Hematopoietic multipotent progenitor cell treated with erythropoietin and hydrocortisone succinate and interleukin-3 and kit ligand, for 4 days (in vitro differentiated cells): ENCODE measurements at places on chromosomes 1 and 21.

DNA sequence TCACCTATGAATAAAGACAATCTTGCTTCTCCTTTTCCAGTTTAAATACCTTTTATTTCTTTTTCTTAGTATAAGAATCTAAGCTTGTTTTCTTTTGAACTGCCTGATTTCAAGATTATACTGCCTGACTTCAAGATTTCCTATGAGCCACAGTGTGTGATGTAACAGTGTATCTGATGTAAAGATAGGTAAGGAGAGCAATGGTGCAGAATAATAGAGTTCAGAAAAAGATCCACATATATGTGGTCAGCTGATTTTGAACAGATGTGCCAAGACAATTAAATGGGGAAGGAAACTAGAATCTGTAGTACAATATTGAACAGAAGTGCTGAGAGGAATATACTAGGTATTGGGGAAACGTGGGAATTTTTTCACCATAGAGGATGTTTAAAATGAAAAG, 21.0 kb downstream of the EXO1 start:
- DNase-seq = peak; percentile 48

DNA sequence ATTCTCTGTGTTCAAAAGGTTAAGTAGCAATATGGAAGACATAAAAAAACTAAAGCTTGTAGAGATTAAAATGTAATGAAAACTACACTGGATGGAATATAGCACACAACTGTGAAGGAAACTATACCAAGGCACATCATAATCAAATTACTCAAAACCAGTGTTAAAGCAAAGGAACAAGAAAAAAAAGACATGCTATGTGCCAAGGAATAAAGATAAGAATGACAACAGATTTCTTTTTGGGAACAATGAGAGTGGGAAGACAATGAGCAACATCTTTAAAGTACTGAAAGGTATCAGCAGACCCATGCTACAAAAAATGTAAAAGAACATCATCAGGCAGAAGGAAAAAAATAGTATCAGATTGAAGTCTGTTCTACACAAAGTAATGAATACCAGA, 157.8 kb downstream of the VPS13D start:
- peak; percentile 13 for DNase-seq

DNA sequence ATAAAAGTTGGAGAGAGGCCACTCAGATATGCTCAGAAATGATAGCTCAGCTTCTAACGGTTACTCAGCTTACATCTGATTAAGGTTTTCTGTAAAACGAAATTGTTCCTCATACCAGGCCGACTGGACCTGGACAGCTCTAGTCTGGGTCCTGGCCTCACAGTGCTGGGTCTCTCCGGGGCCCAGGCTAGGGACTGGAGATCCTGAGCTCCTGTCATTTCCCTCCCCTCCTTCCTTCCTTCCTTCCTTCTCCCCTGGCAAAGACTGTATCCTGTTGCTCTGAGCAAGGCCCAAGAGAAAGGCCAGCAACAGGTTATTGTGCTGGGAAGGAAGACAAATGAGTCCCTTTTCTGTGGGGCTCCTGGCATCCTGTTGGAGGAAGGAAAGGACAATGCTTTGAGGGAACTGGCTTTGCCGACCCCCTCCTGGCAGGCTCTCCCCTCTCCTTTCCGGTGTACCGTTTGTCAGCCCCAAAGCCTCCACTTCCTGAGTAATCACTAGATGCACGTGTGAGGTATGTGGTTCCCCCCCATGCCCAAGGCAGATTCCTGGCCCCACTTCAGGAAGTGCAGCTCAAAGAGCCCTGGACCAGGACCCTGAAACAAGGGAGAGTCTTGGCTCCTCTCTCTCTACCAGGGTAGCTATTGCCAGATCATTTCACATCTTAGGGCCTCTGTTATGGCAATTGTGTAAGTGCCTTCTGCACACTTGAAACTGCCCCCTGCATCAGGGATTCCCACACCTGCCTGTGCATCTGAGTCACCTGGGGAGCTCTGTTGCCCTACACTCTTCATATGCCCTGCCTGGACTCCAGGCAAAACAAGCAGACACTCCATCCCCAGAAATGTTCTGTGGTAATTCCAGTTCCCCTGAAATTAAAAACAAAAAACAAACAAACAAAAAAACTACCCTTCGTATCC, 212.7 kb upstream of the FGGY start:
- peak; percentile 64 for DNase-seq

DNA sequence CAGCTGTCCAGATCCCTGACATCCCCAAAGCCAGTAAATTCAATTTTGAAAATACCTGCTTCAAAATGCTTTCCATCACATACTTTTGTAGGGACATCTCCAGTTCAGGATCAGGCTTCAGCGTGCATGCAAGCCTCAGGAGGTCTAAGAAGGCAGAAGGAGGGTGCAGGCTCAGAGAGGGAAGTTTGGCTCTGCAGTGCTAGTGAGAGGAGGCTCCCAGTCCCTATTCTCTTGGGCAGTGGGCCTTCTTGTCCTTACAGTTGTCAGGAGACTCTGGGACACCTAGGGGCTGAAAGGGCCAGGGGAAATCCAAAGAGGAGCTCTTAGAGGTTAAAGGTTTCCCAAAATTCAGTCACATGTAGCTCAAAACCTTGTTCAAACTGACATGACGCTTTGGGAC, 20.1 kb downstream of the ADCY10 start:
- DNase-seq = no peak

DNA sequence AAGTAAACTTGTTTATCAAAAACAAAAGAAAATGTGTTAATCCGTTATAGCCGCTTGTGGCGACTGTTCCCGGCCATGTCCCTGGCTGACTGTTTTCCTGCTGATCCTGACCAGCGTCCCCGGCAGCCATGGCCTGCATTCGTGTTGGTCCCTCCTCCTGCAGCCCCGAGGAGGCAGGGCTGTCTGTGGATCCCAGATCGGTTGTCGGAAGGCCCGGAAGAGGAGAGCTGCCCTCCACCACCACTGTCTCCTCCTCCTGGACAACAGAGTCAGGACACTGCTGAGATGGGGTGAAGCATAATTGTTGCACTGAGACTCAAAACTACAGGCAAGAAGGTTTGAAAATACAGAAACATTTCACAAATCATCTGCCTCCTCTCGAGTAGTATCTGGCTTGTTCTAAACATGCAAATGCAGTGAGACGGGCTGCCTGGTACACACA, 3.6 kb upstream of the MXRA8 start:
- no peak for DNase-seq

DNA sequence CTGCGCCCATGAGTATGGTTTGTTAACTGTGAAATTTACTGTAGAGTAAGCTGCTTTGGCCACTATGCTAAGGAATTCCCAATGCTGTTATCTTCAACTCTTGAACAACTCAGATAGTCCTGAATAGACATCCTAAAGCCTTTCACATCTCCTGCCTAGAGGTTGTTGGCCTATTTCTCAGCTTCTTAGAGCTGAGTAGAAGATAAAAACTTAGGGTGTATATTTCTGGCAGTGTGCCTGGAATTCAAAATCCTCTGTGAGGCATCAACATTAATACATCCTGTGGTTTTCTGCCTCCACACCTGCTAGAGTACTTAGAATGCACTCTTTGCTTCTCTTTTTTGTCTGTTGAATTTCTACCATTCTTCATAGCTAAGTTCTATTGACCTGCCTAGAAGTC, 45.8 kb upstream of the RC3H1 start:
- DNase-seq = peak; percentile 72

DNA sequence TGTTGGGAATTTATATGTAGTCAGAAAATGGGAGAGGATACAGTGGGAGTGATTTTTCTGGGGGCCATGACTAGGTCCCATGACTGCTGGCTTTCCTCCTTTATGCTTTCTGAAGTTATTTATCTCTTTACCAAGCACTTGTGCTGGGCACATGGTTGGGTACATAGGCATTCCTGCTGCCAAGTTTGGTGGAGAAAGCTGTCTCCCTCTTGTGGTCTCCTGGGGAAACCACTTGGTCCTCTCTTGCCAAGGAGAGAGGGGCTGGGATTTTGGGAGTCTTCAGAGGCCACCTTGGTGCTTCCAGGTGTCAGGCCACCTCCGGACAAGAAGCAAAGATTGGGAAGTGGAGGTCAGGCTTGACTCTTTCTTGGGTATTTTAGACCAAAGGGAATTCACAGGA, 120.2 kb upstream of the KCNE2 start:
- peak; percentile 53 for DNase-seq

DNA sequence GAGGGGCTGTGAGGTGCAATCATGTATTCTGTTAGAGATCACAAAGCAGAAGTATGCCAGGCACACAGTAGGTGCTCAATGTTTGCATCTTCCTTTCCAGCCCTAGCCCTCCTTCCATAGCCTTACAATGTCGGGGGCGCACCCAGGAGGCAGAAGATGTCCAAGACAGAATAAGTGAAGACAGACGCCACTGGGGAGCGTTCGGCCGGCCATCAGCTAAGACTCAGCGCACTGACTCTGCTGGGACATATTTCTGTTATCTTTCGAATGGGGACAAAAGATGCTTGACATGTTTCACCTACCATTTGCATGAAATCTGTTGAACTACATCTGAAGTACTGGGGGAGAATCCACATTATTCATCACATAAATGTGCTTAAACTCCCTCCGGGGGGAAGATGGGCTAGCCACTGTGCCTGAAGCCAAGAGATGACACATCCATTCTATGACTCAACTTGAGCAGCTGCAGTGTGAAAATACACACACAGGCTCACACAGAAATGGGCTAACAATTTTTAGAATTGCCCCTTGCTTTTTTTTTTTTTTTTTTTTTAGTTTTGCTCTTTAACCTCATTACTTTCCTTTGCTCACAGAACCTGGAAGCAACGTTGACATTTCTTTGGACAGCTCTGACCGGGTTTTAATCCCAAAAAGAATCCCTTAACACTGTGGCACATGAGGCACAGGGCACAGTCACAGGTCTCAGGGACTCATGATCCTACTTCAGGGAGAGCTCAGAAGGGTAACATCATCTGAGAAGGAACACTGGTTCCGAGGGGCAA, 7.9 kb downstream of the TIAM1 start:
- no peak for DNase-seq

DNA sequence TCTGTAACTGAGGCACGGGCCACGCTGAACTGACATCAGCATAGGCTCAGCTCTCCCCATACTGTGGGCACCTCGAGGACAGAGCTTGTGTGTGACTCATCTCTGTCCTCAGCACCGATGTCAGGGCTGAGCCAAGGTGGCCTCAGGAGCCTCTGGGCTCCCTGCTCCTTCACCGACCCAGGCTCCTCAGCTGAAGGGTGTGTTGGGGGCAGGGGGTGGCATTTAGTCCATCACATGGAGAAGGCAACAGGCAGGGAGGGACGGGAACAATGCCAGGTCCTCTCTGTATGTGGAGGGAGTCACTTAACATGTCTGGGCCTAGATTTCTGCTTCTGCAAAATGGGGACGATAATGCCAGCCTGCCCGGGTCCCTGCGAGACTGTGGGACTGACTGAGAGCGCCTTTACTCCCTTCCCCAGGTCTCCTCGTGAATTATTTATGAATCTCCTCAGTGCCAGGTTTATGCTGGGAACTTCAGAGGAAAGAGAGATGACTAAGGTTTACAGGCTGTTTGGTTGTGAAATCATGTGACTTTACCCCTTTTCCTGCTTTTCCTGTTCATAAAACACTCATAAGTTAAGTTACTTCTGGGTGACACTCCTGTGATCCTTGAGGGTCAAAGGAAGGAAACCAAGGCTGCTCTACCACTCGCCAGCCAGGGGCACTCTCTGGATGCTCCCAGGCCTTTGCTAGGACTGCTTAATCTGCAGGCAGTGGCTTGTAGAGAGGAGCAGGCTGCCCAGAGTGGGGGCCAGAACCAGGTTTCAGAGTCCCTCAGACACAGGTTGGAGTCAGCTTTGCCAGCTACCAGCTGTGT, 16.2 kb downstream of the TTC39A start:
- no peak for DNase-seq

GRCh38 chr21:37548521-37548981, 182.0 kb downstream of the DYRK1A start:
- DNase-seq = peak; percentile 73

DNA sequence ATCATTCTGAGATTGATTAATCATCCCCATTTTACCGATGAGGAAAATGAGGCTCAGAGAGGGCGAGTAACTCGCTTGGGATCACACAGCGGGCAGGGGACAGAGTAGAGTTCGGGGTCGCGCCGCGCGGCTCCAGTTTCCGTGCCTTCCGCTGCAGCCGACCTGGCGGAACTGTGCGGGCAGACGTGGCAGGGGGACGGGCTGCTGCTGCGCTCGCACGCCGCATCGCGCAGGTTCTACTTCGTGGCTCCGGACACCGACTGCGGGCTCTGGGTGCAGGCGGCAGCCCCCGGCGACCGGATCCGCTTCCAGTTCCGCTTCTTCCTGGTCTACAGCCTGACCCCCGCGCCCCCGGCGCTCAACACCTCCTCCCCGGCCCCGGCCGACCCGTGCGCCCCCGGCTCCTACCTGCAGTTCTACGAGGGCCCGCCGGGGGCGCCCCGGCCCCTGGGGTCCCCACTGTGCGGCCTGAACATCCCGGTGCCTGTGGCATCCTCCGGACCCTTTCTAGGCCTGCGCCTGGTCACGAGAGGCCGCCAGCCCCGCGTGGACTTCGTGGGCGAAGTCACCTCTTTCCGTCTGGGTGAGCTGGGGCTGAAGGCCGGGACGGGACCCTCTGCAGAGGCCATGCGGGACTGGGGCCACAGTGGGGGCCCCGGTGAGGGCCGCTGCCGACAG, 2.3 kb downstream of the LDLRAD2 start:
- DNase-seq = peak; percentile 70

DNA sequence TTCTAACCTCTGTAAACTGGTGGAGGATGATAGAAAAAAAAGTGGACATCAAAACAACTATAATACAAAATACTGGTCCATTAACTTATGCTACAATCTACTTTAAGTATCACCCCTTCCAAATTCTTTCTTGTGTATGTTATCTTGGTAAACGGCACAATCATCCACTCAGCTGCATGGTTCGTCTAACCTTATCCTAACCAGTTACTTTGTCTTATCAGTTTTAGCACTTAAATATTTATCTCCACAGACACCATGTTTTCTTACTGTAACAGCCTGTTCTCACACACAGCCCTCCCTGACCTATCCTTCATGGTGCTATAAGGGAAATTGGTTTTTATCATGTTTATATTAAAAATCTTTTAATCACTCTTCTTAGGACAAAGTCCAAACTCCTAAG, 157.2 kb downstream of the PTGER3 start:
- peak; percentile 42 for DNase-seq

GRCh38 chr1:182292193-182292741, 99.3 kb downstream of the GLUL start:
- DNase-seq = peak; percentile 51

GRCh38 chr1:231421546-231421970, 529 bp downstream of the EGLN1 start:
- DNase-seq = no peak

DNA sequence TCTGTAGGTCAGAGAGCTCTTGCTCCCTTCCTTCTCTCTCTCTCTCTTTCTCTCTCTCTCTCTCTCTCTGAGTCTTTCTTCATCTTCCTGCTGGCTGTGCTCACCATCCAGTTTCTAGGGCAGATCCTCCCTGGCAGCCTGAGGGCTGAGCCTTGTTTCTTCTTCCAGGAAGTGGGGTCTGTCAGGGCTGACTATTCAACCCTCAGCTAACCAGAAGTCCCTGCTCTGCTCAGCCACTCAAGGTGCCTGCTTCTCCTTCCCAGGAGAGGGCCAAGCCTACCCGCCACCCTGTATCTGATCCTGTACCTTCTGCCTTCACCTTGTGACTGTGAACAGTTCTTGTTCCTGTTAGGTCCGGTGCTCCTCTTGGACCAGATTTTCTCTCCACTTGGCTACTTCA, 107.6 kb upstream of the ETV3 start:
- DNase-seq = no peak

GRCh38 chr1:208085655-208086515, 158.3 kb downstream of the PLXNA2 start:
- DNase-seq = no peak

- DNase-seq = no peak
These were observed 195.5 kb upstream of the EDN2 start for GRCh38 chr1:41679994-41680393.
